Stimulated activated CD8-positive, alpha-beta memory T cell treated with anti-CD3 and anti-CD28 coated beads, Interleukin-15, amount 100 ng/mL, for 24 hours (primary cell): ENCODE measurements at places on chromosomes 7 and 10.

DNA sequence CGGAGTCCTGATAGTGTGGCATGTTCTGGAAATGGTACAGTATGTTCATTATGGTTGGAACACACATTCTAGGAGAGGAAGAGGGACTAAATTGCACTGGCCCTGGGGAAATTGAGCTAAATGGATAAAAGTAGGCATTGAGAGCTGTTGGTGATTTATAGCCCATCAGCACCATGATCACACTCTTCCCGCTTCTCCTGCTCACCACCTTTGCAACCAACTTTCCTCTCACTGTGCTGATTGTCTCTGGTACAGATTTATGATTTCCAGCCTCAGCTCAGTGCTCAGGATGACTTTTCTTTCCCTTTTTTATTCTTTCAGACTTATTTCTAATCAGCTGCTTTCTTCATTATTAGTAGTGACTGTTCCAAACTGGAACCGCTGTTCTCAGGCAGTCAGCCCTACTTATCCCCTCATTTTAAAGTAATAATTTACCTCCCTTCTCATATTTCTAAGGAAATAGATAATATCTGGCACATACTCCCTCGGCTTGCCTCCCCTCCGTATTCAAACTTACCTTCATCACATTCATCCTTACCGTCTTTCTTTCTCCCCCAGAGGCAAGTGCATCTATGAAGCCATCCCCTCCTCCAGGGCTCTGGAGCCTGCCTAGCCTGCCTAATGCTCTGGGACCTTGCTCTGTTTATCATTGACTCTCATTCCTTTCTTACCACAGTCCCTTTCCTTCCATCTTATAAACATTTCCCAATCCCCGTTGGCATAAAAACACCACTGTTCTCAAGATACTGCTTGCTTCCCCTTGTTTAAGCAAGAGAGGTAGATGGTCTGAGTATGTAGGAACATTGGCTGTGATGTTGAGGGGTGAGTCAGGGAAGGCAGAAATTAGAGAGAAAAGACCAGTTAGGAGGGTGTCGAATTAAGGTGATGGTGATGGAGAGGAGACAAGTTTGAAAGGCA lies 51.6 kb upstream of the RPA3 start:
- DNase-seq: no peak

DNA sequence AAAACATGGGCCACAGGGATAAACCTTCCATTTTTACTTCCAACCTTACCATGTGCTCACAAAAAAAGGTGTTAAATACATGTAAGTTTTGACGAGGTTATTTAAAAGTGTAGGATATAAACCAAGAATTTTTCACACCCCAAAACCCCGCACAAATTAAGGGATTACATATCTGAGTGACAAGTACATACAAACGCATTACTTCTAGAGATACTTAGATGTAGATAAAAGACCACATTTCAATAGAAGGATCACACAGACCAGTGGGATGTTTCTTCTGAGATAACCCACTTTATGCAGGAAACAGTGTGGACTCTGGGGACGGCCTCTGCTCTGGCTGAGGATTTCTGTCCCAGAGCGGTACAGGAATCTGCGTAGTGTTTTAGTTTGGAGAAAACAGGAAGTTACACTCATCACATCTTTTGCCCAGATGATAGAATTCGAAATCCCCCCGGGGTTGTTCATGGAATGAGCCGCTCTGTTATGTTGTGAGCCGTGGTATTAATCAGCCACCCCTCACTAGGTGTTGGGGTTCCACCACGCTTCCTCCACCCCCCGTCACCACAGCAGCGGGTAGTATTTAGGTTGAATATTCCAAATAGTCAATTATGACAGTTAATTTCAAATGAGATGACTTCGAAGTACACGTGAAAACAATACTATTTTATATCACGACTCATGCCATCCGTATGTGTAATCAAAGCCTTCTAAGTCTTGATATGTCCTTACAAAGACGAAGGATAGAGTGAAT lies 1.3 kb upstream of the CUL1 start:
- DNase-seq: no peak

GRCh38 chr10:78407009-78407711 lies 373.5 kb downstream of the RPS24 start:
- DNase-seq: peak; percentile 22

GRCh38 chr10:125089469-125089868 lies 70.9 kb downstream of the CTBP2 start:
- DNase-seq: no peak

DNA sequence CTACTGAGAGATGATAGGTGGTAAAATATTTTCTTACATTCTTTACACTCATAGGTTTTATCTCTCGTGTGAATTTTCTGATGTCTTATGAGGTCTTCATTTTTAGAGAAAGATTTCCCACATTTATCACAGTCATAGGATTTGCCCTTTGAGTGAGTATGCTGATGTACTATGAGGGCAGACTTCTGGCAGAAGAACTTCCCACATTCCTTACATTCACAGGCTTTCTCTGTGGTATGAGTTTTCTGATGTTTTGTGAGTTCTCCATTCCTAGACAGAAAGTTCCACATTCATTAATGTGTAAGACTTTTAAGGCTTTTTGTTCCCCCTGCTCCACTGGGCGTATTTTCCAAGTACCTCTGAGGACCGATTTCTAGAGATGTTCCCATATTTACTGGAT lies 23.5 kb downstream of the ZNF25 start:
- no peak for DNase-seq

DNA sequence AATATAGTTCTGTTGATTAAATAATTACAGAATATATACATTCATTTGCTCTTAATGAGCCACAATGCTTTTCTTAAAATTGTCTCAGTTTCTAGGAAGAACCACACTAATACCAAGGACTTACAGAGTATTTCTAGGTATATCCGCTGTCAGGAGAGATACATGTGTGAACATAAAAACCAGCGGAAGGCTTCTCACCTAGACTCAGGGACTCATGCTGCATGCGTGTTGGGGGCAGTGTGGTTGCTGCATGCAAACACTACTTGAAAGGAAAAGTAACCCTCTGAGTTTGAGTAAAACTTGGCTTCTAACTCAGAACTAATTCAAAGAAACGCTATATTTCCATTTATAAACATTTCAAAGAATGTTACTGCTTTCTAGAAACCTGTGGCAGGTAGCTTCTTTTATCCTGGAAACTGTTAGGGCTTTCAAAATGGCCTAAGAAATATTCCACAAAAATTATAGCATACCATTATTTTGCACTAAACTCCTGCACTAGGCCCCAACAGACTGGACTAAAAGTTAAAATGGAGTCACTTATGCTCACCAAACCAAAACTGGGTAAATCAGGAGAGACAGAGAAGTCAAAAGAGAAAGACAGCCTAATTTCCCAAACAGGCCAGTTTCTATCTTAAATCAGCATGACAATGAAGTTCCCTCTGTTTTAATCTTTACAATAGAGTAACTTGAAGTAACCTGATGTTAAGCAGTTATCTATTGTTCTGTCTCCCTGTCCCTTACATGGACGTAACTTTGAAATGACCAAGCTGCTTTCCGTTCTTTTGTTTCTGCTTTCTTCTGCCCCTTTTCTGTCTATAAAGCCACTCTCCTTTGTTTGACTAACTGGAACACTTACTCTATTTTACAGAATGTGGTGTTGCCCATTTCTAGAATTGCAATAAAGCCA lies 95.2 kb upstream of the FAM133B start:
- no peak for DNase-seq

GRCh38 chr10:132396494-132397035 lies 435 bp upstream of the PWWP2B start:
- DNase-seq: no peak

DNA sequence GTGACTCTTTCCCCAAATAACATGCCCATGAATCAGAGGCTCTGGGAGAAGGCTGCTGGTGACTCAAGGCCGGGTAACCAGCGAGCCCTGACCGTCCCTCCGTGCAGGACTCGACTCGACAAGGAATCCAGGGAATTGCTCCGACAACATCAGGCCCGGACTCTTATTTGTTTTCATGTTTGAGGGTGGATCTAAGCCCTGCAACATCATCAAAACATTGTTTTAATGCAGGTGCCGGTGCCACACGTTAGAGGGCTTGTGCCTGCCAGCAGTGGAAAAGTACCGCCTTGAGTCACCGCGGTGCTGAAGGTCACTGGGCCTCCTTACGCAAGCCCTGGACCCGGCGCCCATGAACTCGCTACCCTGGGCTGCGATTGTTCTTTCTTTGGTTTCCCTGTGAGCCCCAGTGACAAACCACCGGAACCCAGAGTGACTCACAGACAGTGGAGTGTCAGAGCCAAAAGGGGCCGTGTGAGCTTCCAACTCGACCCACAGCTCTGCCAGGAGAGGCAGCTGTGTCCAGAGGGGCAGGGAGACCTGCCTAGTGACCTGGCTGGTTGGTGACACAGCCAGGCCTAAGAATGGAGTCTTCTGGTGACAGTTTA lies 139.4 kb upstream of the SHH start:
- DNase-seq: no peak

- no peak for DNase-seq
Measured at GRCh38 chr7:96707901-96708774, 1.5 kb downstream of the SEM1 start.

DNA sequence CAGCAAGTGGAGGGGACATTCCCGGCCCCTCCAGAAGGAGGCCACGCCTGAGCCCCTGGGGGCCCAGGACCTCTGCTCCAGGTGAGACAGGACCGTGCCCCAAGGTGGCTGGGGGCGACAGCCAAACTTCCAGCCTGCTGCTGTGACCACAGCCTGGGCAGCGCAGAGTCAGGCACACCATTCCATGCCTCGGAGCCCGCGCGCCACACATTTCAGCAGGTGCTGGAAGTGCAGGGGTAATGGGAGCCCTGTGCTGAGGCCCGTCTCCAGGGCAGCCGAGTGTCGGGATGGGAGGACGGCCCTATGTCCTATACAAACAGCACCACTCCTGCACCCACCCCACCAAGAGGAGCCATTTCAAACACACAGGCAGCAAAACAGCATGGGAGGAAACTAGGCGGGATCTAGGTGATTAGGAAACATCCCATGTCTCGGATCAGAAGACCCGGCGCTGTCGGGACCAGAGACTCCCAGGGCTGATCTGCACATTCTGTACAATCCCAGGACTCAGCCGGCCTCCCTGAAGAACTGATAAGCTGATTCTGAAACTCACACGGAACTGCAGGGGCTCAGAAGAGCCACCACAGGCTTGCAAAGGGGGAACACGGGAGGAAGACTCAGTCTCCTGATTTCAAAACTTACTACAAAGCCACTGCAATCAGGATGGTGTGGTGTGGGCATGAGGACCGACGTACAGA lies 272.3 kb downstream of the ELFN1 start:
- DNase-seq: no peak

GRCh38 chr7:1123715-1124114 lies 35.8 kb downstream of the GPER1 start:
- no peak for DNase-seq

- no peak for DNase-seq
Measured at GRCh38 chr10:1454951-1455350, 282.4 kb downstream of the ADARB2 start.

- DNase-seq: no peak
Measured at GRCh38 chr10:75662715-75663114, 231.3 kb downstream of the LRMDA start.

GRCh38 chr7:148262721-148263229 lies 327.8 kb upstream of the C7orf33 start:
- DNase-seq: peak; percentile 48

DNA sequence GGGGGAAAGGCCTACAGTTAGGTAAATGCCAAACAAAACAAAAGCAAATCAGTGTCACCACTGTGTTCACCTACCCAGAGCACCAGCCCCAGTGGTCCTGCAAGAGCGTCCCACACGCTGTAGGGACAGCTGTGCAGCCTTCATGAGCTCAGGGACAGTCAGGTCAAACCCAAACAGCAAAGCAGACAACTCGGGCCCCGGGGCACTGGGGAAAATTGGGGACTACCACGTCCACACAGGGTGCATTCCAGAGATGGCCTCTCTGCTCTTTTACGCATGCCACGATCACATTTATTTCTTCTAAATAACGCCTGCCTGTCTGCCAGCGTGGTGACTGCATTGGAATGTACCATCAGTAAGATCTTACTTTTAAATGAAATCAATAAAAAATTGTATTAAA lies 21.7 kb downstream of the EBF3 start:
- DNase-seq: no peak

DNA sequence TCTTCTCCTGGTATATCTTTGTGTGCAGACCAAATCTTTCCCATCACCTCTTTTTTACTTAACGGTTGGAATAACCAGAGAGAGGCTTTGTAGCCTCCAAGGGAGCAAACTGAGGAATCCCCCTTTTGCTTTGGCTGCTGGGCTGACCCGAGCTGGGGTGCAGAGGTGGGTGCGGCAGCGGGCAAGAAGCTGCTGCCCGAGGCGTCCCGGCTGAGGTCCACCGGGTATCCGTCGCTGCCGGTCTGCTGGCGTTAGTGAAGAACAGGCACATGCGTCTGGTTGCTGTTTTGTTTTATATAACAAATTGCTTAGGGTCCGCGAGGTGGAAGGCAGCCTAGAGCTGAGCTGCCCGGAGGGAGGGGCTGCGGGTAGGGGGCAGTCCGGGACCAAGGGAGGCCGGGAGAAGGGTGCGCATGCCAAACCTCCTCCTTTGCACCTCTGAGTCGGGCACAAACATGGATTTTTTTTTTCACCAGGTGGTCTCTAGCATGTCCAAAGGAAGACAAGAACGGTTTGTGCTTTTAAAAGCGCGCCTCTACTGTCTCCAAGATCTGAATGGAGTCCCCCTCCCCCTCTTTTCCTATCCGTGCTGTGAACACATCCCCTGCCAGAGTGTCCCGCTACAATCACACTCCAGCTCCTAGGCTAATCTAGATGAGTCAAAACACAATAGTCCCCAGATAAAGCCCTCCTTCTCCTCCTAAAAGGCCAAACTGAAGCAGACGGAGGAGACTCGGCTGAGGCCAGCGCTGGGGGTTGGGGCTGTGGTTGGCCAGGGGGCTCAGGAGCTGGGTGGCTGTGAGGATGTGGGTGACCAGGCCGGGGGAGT lies 6.8 kb upstream of the GATA3 start:
- no peak for DNase-seq

DNA sequence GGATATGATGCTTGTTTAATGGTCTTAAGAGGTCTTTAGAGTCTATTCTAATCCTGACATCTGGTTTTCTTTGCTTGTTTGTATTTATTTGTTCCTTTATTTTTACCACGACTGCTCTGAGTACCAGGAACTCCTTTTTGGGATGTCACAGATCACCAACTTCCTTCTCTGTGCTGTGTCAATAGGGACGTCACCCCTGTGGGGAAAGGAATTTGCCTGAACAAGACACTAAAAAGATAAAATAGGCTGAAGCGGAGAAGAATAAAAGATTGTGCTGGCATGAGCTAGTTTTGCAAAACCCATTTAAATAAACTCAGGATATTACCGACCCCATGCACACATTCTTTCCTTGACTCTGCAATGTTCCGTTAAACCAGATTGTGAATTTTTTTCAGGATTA lies 27.7 kb downstream of the MGMT start:
- DNase-seq: no peak
